ENCODE measurements at places on chromosomes 4 and X.

GRCh38 chrX:139297638-139298037 is 232.9 kb upstream of the F9 start:
- DNase-seq = peak; percentile 48

GRCh38 chr4:2827071-2827873 is 16.4 kb upstream of the ADD1 start:
- no peak for DNase-seq

DNA sequence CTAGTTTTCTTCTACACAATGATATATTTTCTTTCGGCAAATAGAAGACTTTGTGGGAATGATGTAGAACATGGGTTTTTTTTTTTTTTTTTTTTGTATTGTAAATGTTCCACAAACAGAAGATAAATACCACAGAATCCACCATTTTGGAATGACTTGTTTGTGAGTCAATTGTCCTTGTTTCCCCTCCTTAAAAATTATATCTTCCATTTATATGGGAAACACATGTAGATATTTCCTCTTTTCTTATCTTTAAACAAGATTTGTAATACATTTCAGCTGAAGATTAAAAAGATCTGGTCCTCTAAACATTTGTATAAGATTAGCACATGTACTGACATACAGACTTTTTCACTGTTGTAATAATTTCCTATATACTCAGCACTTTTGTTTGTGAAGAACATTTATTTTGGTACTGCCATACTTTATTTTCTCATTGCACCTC is 304.6 kb downstream of the SPRY1 start:
- peak; percentile 5 for DNase-seq

- no peak for DNase-seq
Observed at GRCh38 chr4:154044108-154044531, 255.2 kb upstream of the SFRP2 start.

GRCh38 chr4:144594471-144594986 is 51.4 kb upstream of the HHIP start:
- no peak for DNase-seq

DNA sequence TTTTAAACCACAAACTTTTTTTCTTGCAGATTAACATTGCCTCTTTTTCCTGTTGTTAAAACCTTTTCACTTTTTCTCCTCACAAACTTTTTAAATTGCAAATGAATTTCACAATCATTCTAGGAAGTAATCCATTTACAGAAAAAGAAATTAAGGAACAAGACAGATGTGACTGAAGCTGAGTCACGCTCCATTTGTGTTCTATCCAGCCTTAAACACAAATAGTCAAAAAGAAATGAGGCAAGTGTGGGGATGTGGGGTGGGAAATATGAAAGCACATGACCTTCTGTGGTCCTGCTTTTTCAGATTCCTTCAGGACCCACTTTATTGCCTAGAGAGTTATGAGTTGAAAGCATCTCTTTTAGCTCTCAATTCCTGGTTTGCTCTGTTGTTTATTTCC is 197.0 kb downstream of the ADGRL3 start:
- no peak for DNase-seq

GRCh38 chr4:149980941-149981340 is 97.3 kb upstream of the DCLK2 start:
- peak; percentile 80 for DNase-seq

DNA sequence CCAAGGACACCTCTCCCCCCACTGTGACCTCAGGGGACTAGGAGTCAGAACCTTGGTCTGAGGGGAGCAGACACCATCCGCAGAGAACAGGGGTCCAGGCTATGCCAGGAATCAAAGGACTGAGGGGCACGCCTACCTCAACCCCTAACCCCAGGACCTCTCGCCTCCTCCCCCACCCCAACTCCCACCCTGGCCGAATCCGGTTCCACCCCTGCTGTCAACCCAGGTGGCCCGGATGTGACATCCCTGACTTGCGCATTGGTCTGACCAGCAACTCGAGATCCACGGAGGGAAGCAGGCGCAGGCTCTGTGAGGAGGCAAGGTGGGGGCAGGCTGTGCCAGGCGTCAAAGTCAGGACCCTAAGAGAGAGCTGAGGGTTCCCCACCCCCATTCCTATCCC is 468 bp upstream of the MAGEA4 start:
- no peak for DNase-seq

GRCh38 chr4:41969671-41970070 is 11.9 kb upstream of the DCAF4L1 start:
- no peak for DNase-seq

DNA sequence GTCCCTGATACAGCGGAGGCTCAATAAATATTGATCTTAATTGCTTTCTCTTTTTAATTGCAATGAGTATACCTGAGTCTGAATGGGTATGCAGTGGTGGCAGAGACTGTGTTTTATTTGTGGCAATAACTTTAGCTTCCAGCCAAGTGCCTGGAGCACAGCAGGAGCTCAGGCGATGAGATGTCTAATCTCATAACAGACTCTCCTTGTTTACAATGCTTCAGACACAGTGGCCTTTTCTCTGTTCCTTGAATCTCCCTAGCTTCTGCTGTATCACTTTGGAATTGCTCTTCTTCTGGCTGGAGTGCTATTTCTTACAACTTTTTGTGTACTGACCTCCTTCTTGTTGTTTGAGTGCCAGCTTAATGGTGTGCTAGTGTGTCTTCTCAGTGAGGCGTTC is 91.5 kb upstream of the UNC5C start:
- DNase-seq = no peak

- no peak for DNase-seq
Observed at GRCh38 chr4:141497627-141498026, 138.8 kb upstream of the IL15 start.

- DNase-seq = peak; percentile 7
Observed at GRCh38 chr4:184978211-184978610, 40.1 kb upstream of the HELT start.

GRCh38 chrX:33032700-33033099 is 178.6 kb downstream of the DMD start:
- DNase-seq = no peak

GRCh38 chr4:139902321-139903320 is 237.0 kb downstream of the MGST2 start:
- DNase-seq = peak; percentile 64

GRCh38 chrX:111395149-111395548 is 16.8 kb downstream of the DCX start:
- DNase-seq = no peak

- peak; percentile 71 for DNase-seq
Observed at GRCh38 chr4:602559-602942, 22.8 kb upstream of the PDE6B start.

GRCh38 chrX:153491918-153492317 is 2.9 kb upstream of the BGN start:
- DNase-seq = no peak

GRCh38 chr4:121411151-121411744 is 30.4 kb upstream of the QRFPR start:
- DNase-seq = no peak

DNA sequence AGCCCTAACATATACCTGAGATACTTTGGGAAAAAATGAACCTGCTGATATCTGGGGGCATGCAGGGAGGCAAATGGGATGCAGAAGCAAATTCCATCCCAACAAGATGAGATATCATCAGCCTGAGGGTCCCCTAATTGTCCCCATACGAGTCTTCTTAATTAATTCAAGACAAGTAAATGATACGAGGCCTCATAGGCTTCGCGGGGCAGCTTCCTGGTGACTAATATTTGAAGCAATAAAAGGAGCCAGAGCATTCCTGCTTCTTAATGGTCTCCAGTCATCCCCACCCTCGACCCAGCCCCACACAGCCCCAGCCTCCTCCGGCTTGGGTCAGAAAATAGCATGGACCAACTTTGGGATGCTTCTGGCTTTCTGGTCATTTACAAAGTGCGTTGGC is 99.6 kb upstream of the MSX1 start:
- DNase-seq = no peak

- DNase-seq = no peak
Observed at GRCh38 chrX:13152518-13153185, 108.2 kb upstream of the FAM9C start.

GRCh38 chr4:88211473-88212252 is 53.2 kb upstream of the ABCG2 start:
- DNase-seq = peak; percentile 83

GRCh38 chr4:184142121-184143000 is 75.3 kb downstream of the ENPP6 start:
- no peak for DNase-seq

GRCh38 chrX:25296850-25297249 is 281.1 kb upstream of the ARX start:
- DNase-seq = no peak

DNA sequence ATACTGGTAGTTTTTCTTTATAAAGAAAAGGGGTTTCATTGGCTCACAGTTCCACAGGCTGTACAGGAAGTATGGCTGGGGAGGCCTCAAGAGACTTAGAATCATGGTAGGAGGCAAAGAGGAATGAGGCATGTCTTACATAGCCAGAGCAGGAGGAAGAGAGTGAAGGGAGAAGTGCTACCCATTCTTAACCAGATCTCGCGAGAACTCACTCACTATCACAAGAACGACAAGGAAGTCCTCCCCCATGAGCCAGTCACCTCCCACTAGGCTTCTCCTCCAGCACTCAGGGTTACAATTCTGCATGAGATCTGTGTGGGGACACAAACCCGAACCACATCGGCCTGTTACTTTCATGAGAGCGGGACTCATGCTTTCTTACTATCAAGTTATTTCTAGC is 240.5 kb downstream of the TENM3 start:
- no peak for DNase-seq

DNA sequence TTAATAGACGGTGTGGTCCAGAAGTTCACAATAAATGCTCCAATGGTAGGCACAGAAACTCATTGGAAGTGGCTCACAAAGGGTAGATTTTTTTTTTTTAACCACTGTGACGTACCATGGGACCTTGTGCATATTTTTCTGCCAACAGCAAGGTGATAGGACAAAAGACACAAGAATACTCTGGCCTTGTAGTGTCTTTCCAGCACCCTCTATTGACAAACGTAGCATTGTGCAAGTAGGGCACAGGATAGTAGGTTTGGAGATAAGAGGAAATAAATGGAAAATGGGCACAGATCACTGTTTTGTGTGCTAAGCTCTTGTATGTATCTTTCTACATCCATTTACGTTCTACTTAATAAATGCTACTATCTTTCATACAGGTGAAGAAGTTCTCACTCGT is 2054.9 kb downstream of the PCDH7 start:
- peak; percentile 7 for DNase-seq

- DNase-seq = no peak
Observed at GRCh38 chrX:21153033-21153432, 221.2 kb upstream of the CNKSR2 start.

GRCh38 chr4:75698162-75698962 is 25.2 kb upstream of the G3BP2 start:
- no peak for DNase-seq

DNA sequence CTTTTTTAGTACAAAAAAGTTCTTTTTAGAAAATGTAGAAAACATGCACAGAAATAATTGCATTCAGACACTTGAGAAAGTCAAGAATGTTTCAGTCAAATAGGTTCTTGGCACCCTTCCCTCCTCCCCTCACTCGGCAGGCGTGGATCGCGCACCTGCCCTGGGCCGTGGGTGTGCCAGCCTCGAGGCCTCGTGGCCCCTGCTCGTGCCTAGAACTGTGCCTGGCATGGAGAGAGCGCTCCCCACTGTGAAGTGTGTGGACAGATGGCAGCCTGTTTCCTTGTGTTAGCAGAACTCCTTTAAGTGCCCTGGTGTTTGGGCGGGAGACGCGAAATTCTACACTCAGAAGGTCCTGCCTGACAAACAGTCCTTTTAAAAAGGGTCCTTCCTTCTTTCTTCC is 14.7 kb downstream of the RGS12 start:
- DNase-seq = no peak

- DNase-seq = no peak
Observed at GRCh38 chr4:1047106-1047975, 35.9 kb downstream of the FGFRL1 start.

- no peak for DNase-seq
Observed at GRCh38 chrX:41688156-41688555, 617 bp upstream of the GPR34 start.

DNA sequence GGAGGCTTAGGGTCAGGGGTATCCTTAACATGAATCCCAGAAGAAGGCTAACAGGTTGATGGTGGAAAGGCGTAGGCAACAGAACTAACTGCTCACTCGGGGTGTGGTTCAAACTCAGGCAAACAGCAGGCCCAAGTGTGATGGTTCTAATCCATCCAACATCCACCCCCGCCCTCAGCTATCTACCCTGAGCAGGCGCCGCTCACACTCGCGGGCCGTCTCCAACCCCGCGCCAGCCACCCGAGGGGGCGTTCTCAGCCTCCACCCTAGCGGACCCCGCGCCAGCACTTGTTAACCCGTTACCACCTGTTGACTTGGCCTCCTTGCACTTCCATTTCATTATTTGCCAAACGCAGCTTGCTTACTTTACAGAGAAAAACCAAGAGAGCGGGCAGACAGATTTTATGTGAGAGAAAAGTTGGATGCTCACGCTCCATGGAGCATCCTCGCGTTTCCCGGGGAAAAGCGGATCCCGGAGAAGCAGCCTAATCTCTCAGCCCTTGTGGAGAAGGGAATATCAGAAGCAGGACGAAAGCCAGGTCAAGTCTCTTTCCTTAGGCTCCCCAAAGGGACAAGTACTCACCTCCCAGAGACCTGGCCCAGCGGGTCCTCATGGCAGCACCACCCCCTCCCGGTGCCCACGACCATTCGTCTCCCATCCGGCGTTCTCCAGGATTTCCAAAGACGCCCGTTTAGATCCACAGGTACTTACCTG is 773 bp downstream of the SNCA start:
- peak; percentile 41 for DNase-seq

DNA sequence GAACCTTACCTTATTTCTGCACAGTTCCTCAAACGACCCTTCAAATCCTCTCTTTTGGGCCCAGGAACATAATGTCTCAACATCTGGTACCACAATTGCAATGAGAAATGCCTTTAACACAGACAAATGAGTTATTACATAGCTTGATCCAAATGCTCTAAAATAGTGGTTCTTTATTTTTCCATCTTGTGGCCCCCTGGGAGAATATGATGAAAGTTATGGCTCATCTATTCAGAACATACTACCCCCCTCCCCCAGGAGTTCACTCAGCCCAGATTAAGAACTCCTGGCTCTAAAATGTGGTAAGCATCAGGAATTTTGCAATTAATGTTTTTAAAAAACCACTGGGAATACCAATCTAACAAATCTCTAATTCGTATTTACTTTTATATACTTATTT is 23.9 kb upstream of the CENPU start:
- DNase-seq = no peak

GRCh38 chr4:54709400-54709799 is 51.6 kb downstream of the KIT start:
- DNase-seq = no peak

DNA sequence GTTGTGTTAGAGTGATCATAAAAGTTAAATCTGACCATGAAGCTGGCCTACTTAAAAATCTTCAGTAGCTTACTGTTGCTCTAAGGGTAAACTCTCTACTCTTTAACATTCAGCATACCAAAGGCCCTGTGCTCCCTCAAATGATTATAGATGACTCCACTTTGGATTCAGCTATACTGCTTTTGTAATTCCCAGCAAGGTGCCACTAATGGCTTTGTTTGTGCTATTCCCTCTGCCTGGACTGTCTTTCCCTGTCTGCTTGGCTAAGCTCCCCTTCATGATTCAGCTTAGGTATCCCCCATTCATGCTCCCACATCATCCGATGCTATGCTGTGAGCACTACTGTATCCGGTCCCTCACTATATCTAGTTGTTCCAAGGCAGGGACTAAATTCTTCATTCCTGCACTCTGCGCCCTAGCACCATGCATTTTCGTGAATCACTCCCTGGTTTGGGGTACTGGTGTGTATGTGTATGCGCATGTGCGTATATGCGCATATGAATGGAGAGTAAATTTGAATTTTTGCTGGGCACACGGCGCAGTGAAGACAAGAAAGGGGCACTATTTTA is 453 bp upstream of the PBDC1 start:
- no peak for DNase-seq

GRCh38 chr4:84235126-84235944 is 263.8 kb downstream of the NKX6-1 start:
- DNase-seq = no peak
